Thoracic aorta (tissue), 2 donors: ENCODE measurements at places on chromosomes 13 and 19. TPM values are rescaled to one million over a fixed set of nuclear protein-coding genes. Genes with fewer than 3 reads are reported as not detected.

KPTN gene
- total RNA-seq = 0.95 TPM

PTPRH gene
- total RNA-seq = 0.14 TPM

ZNF256 gene
- 7.6 TPM for total RNA-seq

VSIG10L gene
- 1.6 TPM for total RNA-seq

DNA sequence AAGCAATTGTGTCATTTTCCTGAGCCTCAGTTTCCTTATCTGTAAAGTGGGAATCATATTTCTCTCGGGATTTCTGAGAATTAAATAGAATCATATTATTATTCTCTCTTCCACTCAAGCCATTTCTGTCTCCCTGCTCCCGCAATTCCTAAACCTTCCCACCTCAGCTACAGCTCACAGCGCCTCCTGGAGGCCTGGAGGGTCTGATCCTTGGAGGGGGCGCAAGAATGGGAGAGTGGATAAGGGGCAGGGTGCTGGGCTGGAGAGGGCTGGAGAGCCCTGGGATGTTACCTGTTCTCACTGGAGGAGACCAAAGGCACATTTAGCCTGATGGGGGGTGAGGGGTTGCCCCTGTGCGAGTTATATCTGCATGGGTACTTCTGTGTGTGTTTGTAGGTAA is 31.1 kb upstream of the CYP2S1 start:
- H3K36me3 ChIP-seq = no peaks in the 10 kb centered on the region
- no peak for DNase-seq
- no peak overlapping the region for H3K27ac ChIP-seq
- no peak overlapping the region for H3K4me3 ChIP-seq

GRCh38 chr13:66974174-66974573 is 256.0 kb downstream of the PCDH9 start:
- H3K27ac ChIP-seq = no peak overlapping the region
- H3K36me3 ChIP-seq = no peaks in the 10 kb centered on the region
- no peak for DNase-seq

- H3K4me3 ChIP-seq = no peak overlapping the region
- no peaks in the 10 kb centered on the region for H3K36me3 ChIP-seq
- H3K27ac ChIP-seq = no peak overlapping the region
- no peaks in the 10 kb centered on the region for H3K27me3 ChIP-seq
Observed at GRCh38 chr19:13127811-13128575, 9.9 kb downstream of the NACC1 start.

GRCh38 chr19:49792829-49793560 is 20.1 kb downstream of the FUZ start:
- H3K27me3 ChIP-seq = no peaks in the 10 kb centered on the region
- H3K4me3 ChIP-seq = no peak overlapping the region
